Thyroid gland (tissue), 4 donors: ENCODE measurements at places on chromosomes 13 and 19. TPM values are rescaled to one million over a fixed set of nuclear protein-coding genes. Genes with fewer than 3 reads are reported as not detected.

DNA sequence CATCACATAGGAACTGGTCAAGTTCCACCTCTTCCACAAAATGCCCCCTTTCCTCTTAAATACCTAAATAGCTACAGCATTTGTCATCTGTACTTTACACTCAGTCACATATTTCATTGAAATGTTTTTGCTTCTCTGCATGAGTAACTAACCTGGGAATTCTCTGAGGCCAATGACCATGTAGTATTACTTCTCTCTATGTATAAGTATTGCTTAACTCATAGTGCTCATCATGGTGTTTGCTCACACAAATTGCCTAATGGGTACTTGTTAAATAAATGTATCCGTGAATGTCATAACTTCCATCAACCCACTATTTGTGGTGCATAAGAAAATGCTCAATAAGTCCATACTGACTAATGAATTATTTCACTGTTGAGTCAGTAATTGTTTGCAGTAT, 115.5 kb downstream of the FGF14 start:
- DNase-seq = no peak

- no peak for DNase-seq
Observed at GRCh38 chr13:79772811-79773210, 291.9 kb downstream of the NDFIP2 start.

GRCh38 chr19:45428384-45429231, 4.9 kb upstream of the ERCC1 start:
- DNase-seq = peak; percentile 39

GRCh38 chr19:35531291-35531690, 2.0 kb upstream of the GAPDHS start:
- no peak for DNase-seq

- peak; percentile 64 for DNase-seq
Observed at GRCh38 chr19:19342086-19343015, 21.7 kb downstream of the MAU2 start.

- no peak for DNase-seq
Observed at GRCh38 chr13:112567161-112567862, 20.6 kb downstream of the TUBGCP3 start.

DNA sequence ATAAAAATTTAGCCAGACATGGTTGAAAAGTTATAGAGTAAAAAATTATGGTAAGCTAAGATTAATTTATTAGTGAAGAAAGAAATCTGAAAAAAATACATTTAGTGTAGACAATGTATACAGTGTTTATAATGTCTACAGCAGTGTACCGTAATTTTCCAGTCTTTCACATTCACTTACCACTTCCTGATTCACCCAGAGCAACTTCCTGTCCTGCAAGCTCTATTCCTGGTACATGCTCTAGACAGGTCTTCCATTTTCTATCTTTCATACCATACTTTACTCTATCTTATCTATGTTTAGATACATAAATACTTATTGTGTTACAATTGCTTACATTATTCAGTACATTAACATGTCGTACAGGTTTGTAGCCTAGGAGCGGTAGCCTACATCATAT, 1387.8 kb upstream of the ATXN8OS start:
- DNase-seq = no peak

DNA sequence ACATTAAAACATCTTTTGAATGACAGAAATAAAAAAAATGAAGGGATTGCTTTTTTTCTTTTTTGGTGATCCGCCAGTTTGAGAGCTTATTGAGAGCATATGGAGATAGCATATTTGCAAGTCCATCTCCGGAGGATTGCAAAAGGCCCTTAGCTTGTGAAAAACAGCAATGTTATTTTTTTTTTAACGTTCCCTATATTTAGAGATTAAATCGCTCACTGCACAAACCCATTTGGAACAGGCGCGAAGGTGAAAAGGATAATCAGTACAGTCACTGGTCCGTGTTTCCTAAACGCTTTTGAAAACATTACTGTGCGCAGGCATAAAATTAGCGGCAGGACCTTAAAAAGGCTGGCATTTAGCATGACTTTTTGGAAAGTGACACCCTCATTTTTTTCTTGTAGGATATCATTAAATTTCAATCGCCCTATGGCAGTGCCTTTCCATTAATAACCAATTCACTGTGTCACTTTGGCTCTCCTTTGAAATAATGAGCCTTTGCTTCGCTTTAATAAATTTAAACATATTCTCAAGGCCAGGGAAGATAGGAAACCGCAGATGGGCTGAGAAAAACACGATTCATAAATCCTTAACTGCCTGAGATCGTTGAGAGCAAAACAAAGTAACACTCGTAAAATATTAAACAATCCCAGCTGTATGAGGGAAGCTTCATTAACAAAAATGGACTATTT, 342.2 kb downstream of the DACH1 start:
- no peak for DNase-seq

- no peak for DNase-seq
Observed at GRCh38 chr19:53980539-53981375, 10.7 kb upstream of the CACNG6 start.

- DNase-seq = peak; percentile 37
Observed at GRCh38 chr19:4638317-4638716, 999 bp upstream of the TNFAIP8L1 start.

GRCh38 chr19:19145684-19146608, 7.7 kb upstream of the TMEM161A start:
- DNase-seq = peak; percentile 77

DNA sequence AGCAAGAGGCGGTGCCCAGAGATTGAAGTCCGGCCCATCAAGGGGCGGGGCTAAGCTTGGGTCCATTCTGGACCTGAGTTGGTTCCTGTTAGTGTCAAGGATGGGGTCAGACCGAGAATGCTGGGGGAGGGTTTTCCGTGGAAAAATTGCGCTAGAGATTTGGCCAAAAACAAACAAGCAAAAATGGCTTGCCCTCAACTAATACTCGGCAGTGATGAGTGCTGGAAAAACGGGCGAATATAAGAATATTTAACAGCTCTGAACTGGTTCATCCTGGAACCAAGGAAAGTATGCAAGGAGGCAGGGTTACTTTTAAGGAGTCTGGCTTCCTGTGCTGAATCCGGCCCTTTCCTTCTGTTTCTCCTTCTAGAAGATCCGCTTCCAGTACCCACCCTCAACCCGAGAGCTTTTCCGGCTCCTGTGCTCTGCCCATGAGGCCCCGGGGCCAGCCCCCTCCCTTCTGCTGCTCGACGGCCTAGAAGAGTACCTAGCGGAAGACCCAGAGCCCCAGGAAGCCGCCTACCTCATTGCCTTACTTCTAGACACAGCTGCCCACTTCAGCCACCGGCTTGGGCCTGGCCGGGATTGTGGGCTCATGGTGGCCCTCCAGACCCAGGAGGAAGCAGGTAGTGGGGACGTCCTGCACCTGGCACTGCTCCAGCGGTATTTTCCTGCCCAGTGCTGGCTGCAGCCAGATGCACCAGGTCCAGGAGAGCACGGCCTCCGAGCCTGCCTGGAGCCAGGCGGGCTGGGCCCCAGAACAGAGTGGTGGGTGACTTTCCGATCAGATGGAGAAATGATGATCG, 880 bp downstream of the SWSAP1 start:
- peak; percentile 68 for DNase-seq

GRCh38 chr19:17996826-17997316, 11.1 kb upstream of the ARRDC2 start:
- DNase-seq = peak; percentile 80

DNA sequence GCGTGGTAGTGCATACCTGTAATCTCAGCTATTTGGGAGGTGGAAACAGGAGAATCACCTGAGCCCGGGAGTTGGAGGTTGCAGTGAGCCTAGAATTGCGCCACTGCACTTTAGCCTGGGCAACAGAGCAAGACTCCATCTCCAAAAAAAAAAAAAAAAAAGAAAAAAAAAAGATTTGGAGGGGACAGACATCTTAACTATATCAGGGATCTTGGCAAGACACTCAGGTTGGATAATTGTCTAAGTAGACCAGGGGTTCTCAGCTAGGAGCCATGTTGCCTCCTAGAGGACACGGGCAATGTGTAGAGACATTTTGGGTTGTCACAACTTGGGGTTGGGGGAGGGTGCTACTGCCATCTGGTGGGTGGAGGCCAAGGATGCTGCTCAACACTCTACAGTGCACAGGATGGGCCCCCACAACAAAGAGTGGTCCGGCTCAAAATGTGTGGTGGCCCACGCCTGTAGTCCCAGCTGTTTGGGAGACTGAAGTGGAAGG, 1.9 kb upstream of the ZNF580 start:
- no peak for DNase-seq

GRCh38 chr13:110824702-110825300, 90.1 kb downstream of the ANKRD10 start:
- DNase-seq = no peak

GRCh38 chr13:19810996-19811881, 28.5 kb upstream of the PSPC1 start:
- no peak for DNase-seq

- DNase-seq = no peak
Observed at GRCh38 chr13:94706101-94706842, 6.1 kb downstream of the SOX21 start.

DNA sequence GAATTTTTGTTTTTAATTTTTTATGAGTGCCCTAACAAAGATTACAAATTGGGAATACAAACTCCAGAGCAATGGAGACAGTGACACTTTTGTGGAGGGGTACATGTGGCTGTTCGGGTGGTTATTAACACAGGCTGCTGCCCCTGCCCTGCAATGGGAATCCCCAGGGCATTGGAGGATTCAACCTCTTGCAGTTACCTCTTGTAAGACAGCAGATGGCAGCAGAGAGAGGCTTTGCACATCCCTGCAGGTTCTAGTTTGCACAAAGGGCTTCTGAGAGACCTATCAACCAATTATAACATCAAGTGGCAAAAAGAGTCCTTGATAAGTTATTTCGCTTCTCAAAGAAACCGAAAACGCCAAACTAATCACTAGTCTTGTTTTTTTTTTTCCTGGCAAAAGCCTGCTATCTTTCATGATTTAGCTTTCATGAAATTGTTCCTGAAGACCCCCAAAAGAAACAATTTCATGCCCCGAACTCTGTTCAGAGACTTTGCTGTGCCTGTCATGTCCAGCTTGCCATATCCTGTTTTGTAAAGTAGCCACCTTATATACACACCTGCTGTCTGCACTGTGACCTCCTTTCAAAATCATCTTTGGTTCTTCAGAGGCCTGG, 10.4 kb downstream of the GJB2 start:
- peak; percentile 49 for DNase-seq

- DNase-seq = peak; percentile 94
Observed at GRCh38 chr19:40464059-40465024, 1.2 kb downstream of the BLVRB start.

- DNase-seq = peak; percentile 66
Observed at GRCh38 chr19:45294291-45295029, 28.2 kb downstream of the CKM start.

DNA sequence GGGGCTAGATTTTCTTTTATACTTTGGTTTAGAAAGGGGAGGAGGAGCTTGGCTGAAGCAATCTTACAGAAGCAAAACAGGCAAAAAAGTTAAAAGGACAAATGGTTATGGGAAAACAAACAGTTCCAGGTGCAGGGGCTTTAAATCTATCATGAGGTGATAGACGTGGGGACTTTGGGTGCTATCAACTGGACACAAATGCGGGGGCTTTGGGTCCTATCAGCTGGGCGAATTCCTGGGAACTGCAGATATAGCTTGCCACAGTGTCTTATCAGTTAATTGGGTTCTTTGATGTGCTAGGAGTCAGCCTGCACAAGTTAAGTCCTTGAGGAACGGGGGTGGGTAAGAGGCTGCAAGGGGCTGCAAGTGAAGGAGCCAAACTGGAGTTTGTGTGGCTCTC, 260.6 kb downstream of the TUBA3C start:
- DNase-seq = no peak

GRCh38 chr19:5949792-5950305, 28.1 kb downstream of the RANBP3 start:
- DNase-seq = peak; percentile 95

DNA sequence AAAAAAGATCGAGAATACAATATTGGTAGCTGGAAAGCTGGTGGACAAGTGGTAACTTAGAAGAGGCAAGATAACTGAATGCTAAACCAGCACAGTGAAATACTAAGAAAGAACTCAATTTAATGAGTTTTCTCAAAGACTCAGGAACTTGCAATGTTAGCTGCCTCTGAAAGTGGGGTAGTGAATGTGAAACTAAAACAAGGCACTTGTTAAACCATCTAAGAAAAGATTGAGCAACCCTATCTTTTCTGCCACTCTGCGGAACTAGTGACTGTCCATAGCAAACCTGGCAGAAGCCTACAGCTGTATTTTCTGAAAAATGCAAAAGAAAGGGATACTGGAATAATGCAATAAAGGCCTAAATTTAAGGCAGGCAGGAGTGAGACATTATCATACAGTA, 1574.4 kb upstream of the PRR20A start:
- no peak for DNase-seq

C19orf38 gene
- not detected for total RNA-seq

MOB3A gene
- total RNA-seq = 28.2 TPM

HNRNPM gene
- total RNA-seq = 138 TPM

PTGER1 gene
- not detected for total RNA-seq

ERICH4 gene
- not detected for total RNA-seq

ACP5 gene
- 8.4 TPM for total RNA-seq

CAB39L gene
- total RNA-seq = 23.3 TPM

ZNF525 gene
- 11.9 TPM for total RNA-seq

DAND5 gene
- total RNA-seq = not detected

CPAMD8 gene
- total RNA-seq = 116 TPM
